Activated CD8-positive, alpha-beta memory T cell treated with anti-CD3 and anti-CD28 coated beads for 1 hour (primary cell): ENCODE measurements at places on chromosomes 1 and 21.

DNA sequence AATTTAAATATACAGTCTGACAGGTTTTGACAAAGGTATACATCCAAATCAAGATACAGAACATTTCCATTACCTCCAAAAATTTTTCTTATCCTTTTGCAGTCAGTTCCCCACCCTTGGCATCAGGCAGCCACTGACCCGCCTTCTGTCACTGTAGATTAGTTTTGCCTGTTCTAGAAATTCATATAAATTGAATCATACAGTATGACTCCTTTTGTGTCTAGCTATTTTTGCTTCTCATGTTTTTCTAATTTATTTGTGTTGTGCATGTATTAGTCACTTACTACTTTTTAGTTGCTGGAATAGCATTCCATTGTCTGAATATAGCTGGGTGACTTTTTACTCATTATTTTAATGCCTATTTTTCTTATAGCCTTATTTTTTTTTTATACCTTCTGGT, 3.8 kb downstream of the UTP25 start:
- no peak for DNase-seq

GRCh38 chr21:41133874-41134522, 34.0 kb upstream of the BACE2 start:
- no peak for DNase-seq

DNA sequence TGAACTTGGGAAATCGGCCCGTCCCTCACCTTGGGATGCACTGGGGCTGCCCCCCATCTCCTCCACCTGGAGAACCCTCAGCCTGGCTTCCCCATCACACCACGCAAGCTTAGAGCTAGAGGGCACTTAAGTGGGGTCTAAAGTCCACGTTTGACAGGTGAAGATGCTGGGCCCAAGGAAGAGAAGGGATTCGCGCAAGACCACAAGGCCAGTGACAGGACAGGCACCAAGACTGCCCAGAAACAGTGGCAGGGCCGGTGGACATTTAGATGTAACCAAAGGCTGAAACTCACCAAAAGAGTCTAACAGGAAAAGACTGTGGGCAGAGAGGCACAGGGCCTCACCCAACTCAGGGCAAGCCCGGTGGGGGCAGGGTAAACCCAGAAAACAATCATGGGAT, 130.8 kb upstream of the EDN2 start:
- DNase-seq: no peak

DNA sequence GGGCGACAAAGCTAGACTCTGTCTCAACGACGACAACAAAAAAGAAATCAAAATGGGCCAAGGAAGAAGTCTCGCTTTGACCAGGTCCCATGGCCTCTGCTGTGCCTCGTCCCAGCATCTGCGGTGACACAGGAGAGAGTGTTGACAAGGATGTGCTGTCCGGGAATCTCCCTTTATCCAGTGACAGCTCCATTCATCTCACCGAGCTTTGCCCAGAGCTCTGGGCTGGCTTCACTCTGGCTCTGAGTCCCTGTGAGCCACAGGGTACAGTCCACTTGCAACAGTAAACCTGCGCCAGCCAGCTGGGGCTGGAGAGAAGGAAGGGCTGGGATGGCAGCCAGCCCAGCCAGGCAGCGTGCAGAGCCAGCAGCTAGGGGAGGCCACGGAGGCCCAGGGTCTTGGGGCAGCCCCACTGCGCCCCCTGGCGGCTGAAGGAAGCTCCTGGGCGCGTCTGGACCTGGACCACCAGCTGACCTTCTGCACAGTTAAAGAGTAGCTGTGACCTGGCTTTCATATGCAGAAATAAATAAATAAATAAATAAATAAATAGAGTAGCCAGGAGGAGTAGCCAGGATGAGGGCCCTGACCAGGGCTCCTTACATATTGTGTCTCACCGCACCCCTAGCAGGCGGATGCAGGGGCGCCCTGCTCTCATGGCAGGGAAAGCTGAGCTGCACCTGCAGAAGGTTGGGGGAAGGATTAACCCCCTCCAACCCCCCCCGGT, 29.7 kb downstream of the ENO1 start:
- DNase-seq: peak; percentile 65

DNA sequence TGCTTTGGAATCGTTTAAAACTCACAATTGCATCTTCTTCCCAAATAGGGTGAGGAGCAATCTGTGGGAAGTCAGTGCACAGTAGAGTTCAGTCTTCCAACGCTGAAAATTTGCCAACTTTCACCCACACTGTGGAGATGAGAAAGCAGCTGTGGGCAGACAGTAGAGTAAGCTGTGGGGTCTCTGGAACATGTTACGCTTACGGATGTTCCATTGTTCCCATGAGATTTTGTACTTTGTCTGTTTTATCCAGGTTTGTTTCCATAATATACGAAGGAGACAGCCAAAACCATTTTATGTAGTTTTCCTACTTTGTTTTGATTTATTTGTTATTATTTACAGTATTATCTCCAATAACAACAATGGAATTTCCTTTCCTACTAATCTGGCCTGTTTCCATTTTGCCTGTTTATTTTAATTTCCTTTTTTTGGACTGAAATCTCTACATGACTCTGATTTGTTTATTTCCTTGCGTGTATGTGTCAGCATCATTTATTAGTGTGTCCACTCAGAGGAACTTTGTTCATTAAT, 65.1 kb upstream of the RGL1 start:
- DNase-seq: no peak

DNA sequence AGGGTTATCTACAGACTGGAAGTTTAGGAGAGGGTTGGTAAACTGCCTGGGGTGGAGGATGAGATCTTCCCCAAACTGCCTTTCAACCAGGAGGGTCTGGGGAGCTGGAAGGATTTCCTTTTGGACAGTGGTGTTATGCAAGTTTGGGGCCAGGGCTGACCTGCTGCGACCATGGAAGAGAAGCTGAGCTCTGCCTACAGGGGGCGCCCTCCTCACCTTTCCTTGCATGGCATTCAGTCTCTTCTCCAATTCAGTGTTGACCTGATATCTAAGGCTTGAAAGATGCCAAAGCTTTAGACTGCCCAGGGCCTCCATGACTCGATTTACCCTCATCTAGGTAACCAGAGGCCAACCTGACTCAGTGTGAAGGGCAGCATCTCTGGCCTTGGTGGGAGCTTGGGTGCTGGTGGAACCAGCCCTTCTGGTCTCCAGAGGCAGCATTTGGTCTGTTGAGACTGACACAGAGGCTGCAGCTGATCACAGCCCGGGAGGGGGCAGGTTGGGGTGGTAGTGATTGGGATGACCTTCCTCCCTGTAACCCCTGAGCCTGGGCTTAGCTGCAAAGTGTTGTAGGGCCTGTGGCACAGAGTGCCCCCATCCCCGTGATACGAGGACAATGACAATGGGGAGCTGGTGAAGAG, 170.0 kb downstream of the GRIK3 start:
- DNase-seq: no peak

DNA sequence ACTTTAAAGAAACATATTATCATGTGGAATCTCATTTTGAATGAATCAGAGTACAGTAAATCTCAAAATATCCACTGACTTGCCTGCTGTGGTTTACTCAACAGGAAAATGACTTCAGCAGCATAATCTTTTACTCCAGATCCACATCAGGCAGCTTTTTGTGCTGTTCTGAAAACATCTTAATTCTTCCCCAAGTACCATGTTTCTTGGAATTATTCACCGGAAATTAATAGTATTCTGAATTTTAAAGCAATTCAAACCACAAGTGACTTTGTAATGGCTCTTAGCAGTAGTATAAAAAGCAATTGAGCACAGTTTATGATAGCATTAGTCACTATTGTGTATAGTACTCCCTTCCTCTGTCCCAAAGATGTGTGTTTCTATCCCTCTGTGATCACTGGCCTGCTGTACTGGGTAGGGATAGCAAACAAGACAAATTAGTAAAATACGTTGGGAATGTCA, 64.2 kb upstream of the ERRFI1 start:
- DNase-seq: no peak

- no peak for DNase-seq
Observed at GRCh38 chr1:214398490-214398889, 117.5 kb downstream of the SMYD2 start.
